ENCODE measurements at places on chromosomes 3 and 15.

- DNase-seq: no peak
Observed at GRCh38 chr3:177626045-177626444, 428.8 kb upstream of the TBL1XR1 start.

DNA sequence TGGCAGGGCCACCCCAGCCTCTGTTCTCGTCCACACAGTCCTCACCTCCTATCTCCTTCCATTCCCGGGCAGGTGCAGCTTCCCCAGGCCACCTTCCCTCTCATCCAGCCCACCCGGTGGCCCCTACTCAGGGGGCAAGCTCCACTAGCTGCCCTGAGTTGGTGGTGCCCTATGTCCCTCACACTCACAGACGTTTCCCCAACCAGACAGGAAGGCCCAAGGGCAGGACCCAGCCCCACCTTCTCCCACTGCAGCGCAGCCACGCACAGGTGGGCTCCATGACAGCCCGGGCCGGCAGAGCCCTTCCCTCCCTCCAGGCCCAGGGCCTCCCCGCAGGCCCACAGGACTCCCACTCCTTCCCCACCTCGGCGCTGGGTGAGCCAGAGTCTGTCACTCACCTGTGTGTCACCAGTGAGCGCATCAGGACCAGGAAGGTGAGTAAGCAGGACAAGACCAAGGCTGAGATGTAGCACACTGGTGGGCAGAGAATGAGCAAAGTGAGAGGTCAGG is 11.1 kb downstream of the ISLR start:
- DNase-seq: no peak

DNA sequence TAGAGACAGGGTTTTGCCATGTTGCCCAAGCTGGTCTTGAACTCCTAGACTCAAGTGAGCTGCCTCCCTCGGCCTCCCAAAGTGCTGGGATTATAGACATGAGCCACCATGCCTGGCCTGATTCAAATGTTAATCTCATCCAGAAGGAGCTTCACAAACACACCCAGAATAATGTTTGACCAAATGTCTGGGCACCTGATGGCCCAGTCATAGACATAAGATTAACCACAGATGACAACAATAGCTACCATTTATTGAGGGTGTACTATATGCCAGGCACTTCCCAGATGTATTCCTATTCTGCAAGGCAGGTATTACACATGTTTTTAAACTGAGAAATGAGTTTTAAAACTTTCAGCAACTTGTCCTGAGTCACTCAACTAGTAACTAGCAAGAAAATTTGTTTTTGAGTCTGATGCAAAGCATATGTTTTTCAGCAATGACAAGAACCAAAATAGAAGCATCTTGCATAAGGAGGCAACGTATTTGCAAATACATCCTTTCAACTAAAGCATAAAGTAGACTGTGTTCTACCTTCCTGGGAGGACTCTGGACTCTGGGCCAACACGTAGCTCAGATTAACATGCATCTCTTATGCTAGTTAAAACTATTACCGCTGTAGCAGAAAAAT is 8.1 kb upstream of the SPG21 start:
- no peak for DNase-seq

DNA sequence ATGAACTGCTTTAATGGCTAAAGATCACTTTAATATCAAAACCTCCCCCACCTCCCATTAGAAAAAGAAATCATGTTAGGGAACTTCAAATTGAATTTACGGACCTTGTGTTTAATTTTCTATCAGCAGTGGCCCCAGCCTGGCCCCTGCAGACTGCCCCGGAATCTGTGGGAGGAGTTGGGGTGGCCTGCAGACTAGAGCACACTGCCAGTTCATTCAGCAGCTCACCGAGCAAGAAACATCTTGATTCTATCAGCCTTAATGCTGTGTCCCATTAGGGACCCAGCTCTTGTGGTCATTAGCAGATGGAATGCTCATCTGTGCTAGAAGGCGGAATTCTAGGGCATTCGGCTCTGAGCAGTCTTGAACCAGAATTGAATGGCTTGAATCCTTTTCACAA is 54.2 kb downstream of the FLNB start:
- no peak for DNase-seq

GRCh38 chr3:98565237-98565643 is 28.2 kb downstream of the CPOX start:
- DNase-seq: no peak

- DNase-seq: no peak
Observed at GRCh38 chr3:170542704-170543103, 43.2 kb downstream of the SLC7A14 start.

DNA sequence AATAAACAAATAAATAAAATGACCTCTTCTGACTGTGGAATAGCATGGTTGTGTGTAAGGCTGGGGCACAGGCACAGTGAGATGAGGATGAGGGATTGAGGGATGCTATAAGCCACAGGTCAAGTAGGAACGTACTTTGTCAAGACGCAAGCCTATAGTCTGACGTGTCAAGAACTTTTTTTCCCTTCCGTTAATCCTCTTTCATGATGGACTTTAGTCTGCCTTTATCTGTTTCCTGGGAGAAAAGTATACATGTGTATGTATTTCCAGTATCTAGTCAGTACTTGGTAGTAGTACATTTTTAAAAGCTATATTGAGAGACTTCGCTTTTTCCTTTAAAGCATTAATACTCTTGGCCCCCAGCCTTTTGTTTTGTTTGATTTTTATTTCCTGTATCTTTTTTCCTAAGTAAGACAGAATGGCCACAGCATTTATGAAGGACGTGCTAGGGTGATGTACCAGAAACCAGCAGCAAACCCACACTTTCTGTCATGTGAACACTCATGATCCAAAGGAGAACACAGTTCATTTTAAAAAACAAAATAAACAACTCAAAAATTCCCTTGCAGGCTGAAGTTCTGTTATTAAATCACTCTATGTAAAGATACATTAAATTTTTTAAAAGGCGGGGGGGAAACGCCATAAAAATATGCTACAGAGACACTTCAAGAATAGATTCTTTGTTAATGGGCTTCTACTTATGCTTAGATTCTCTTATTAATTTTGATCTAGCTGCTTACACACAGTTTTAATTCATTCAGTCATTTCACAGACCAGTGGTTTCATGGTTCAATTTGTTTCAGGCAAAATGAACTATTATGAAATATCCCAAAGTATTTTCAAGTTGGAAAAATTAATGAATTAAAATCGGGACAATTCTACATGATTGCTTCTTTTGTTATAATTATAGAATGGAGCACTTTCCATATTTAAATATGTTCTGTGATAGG is 114.7 kb downstream of the SNRK start:
- no peak for DNase-seq

- no peak for DNase-seq
Observed at GRCh38 chr15:81471151-81471550, 97.1 kb upstream of the TMC3 start.

GRCh38 chr3:185402561-185402960 is 39.6 kb downstream of the MAP3K13 start:
- no peak for DNase-seq

- peak; percentile 60 for DNase-seq
Observed at GRCh38 chr3:72100601-72101187, 315.7 kb upstream of the PROK2 start.

DNA sequence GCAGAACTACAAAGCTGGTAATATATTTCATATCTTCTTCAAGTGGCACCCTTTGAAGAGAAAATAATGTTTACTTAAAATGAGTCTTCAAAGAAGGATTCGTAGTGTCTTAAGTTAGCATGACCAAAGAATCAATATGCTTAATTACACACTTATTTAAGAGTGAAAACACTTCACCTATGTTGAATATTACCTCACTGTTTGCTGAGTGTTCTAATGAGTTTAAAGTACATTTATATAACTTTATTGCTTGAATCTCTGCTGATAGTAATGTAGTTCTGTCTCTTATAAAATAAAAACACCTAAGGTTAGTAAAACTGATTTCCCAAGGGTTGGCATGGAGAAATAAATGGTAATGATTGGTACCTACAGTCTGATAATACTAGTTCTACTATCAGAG is 143.3 kb upstream of the SLC2A2 start:
- no peak for DNase-seq

GRCh38 chr3:23728601-23729117 is 77.1 kb upstream of the UBE2E1 start:
- no peak for DNase-seq

- DNase-seq: no peak
Observed at GRCh38 chr15:73560501-73561117, 72.6 kb downstream of the NPTN start.

GRCh38 chr15:95429345-95429744 is 901.2 kb upstream of the NR2F2 start:
- no peak for DNase-seq

DNA sequence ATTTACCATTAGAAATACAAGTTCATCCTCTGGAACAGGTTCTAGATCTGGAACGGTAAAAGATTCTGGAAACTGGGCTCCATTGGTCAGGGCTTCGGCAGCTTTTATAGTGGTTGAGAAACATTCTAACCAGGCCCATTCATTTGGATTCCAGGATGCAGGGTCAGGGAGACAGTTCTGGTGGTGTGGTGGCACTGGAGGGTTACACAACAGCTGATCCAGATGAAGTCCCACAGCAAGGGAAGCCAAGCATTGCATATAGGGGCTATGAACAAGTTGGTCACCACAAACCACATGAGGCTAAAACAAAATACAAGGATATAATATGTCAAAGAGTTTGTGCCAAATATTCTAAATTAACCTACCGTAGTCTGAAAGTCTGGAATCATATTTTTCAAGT is 43.0 kb downstream of the FBXL22 start:
- no peak for DNase-seq

DNA sequence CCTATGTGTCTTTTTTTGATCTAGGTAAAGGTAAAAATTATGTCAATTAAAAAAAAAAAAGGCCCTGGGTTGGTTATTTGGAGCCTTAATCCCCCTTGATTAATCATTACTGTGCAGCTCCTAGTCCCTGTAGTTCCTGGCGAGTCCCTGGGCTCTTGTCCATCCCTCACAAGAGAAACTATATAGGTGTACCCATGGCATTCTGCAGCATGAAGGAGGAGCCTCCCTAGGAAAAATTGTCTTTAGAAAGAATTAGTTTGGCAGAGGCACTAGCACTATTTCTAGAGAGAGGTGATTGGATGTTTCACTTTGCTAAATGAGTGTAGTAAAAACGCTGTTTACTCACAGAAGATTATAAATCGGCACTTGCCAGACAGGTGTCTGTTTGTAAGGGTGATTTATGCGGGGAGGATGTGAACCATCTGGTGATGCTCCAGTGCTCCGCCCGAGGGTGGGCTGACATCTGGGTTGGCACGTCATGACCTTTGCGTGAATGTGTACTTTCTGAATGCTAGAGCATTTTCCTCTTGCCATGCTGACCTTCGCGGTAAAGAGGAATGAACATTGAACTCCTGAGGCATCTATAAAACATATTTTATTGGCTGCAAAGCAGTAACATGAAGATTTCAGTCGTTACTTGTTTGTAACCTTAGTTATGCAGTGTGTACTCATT is 12.6 kb downstream of the PLCL2 start:
- DNase-seq: peak; percentile 14

DNA sequence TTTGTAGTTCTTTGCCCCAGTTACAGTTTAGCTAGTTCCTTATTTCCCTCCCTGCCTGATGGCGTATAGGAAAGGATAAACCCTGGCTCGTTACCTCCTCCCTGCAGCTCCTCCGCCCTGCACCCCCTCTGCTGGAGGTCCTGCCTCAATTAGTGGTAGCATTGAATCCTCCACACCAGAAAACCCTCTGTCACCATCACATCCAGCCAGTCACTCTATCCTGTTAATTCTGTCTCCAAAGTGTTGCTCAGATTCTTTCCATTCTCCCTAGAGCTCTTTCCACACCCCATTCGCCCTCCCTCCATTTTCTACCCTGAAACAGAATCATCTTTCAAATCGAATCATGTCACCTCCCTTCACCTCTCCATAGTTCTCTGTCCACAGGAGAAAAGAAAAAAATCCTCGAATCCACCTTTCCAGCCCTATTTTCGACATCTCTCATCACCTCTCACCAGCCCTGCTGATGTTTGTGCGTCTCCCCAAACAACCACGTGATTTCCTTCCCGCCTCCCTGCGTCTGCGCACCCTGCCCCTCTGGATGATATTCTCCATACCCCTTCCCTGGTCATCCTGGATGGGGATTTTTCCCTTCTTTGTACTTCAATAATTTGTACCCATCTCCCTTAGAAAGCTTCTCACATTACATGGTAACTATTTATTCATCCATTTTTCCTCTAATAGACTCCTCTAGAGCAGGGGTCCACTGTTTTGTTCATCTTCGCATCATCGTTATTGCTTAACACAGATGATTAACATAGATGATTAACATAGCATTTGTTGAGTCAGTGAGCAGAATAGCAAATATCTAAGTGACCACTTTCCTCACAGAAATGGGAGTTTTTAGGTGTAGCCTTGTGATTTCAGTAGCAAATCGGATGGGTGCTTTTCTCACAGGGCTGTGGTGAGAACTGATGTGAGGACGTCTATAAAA is 37.1 kb downstream of the MAP3K13 start:
- no peak for DNase-seq

GRCh38 chr15:90033006-90033405 is 31.9 kb downstream of the ZNF710 start:
- no peak for DNase-seq

DNA sequence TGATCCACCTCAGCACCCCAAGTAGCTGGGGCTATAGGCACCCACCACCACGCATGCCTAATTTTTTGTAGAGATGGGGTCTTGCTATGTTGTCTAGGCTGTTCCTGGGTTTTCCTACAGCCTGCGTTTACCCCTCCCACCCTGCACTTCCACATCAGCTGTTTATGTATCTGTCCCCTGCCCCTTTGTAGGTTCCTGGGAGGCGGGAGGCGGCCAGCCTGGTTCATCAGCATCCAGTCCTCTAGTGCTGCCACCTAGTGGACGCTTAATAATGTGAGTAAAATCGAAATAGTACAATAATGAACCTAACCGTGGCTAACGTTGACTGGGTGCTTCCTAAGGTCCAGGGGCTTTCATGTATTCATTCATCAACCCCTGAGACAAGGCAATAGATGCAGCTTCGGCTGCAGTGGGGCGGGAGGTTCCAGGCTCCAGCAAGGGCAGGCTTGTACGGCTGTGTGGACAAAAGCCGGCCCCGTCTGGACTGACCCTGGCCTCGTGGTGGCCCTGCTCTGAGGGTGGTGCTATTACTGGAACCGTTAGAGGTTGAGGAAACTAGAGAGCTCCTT is 1.2 kb upstream of the LCTL start:
- DNase-seq: peak; percentile 9

- no peak for DNase-seq
Observed at GRCh38 chr3:123660900-123661299, 76.0 kb upstream of the HACD2 start.

DNA sequence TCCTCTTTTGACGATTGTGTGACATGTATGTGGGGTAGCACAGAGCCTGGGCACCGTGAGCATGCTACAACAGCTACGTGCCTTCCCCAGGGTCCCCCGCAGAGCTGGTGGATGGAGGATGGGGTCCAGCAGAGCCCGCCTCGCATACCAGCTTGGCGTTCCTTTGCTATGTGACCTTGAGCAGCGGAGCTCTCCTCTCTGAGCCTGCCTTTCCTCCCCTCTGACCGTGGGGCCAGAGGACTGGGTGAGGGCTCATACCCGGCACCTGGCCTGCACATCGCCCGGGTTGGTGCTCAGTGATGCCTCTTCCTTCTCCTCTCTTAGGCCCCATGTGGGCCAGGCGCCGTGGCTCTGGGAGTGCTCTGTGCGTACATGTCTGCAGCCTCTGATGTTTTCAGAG is 73.4 kb downstream of the FBLN2 start:
- DNase-seq: no peak

- DNase-seq: no peak
Observed at GRCh38 chr15:57221134-57221533, 155.2 kb upstream of the CGNL1 start.

All from activated naive CD4-positive, alpha-beta T cell (primary cell).